D721Med (cell line): ENCODE measurements at places on chromosomes 12 and 14.

- DNase-seq = no peak
These were observed 572.6 kb downstream of the SLC16A7 start for GRCh38 chr12:60168441-60168840.

DNA sequence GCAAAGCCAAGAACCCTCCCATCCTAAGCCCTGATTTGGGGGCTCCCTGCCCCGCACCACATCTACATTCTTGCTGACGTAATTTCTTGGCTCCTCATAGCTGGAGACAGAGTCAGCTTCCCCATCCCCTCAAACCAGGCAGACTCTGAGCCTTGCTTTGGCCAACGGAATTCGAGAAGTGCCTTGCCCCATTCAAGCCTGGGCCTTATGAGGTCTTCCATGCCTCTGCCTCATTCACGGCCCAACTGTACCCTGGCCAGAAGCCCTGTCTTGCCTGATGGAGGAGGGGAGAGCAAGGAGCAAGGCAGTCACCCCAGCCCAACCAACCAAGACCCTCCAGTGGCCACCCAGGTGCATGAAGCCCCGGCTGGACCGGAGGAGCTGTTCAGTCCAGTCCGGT lies 164.1 kb downstream of the PIWIL1 start:
- DNase-seq = no peak

DNA sequence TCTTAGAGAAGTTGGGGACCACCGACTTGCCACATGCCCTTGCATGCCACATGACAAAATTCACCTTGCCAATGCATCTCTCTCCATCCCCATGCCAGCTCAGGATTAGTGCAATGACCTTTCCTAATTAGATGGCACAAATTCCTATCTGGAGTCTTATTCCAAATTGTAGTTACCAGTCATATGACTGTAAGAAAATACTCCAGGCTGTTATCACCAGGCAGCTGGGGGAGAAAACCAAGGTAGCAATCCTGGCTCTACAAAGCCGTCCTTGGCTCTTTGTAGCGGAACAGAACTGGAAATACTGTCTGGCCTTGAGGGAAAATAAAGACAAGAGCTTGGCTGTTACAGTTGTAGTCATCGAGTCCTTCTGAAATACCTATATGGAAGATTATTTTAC lies 208.5 kb upstream of the DIO2 start:
- DNase-seq = no peak

- no peak for DNase-seq
These were observed 4.3 kb downstream of the HHIPL1 start for GRCh38 chr14:99649219-99649618.

- no peak for DNase-seq
These were observed 636 bp downstream of the DUSP6 start for GRCh38 chr12:89351489-89352241.

GRCh38 chr12:118900993-118901392 lies 80.3 kb upstream of the SRRM4 start:
- DNase-seq = no peak

DNA sequence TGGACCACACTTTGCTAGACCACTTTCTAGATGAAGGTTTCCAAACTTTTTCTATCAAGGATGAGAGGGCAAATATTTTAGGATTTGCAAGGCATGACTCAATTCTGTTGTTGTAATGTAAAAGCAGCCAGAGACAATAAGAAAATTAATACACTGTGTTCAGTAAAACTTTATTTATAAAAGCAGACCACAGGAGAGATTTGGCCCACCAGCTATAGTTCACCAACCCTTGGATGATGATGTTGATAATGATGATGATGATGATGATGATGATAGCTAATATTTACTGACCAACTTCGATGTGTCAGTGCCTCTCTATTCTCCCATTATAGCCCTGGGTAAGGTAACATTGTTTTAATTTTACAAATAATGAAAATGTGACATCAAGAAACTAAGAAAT lies 156.5 kb downstream of the BTG1 start:
- DNase-seq = no peak

GRCh38 chr12:92259696-92260251 lies 114.1 kb upstream of the BTG1 start:
- no peak for DNase-seq

- no peak for DNase-seq
These were observed at the start of gene DIO3 for GRCh38 chr14:101561145-101561896. TSS of gene DIO3 (plus strand) at chr14:101561495.

DNA sequence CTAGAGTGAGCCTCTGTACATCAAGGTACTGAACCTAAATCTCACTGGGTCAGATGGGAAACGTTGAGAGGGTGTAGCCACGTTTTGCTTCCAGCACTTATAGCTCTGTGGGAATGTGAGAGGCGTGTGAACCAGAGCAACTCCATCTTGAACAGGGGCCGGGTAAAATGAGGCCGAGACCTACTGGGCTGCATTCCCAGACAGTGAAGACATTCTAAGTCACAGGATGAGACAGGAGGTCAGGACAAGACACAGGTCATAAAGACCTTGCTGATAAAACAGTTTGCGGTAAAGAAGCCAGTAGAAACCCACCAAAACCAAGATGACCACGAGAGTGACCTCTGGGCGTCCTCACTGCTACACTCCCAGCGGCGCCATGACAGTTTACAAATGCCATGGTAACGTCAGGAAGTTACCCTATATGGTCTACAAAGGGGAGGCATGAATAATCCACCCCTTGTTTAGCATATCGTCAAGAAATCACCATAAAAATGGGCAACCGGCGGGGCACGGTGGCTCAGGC lies 63.4 kb upstream of the NCOR2 start:
- no peak for DNase-seq

DNA sequence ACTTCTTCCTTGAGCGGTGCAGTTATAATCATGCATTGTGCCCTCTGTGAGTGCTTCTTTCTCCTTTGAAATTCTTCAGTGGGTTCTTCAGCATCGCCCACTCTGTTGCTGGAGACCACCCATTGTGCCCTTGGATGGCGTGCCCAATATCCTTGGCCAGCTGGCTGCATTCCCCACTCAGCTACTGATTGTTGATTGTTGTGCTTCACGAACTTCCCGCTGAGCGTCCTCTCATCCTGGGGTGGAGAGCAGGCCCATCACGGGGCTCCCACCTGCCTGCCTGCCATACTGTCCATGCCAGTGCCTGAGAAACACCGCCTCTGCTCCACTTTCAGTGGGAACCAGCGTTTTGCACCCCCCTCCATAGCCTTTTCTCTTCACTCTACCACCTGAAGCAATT lies 8.6 kb upstream of the SSTR1 start:
- DNase-seq = no peak

- no peak for DNase-seq
These were observed 9.7 kb downstream of the GLRX5 start for GRCh38 chr14:95544588-95544987.

- no peak for DNase-seq
These were observed 7.0 kb downstream of the PPP1R12A start for GRCh38 chr12:79927772-79928474.

GRCh38 chr14:47675466-47676314 lies at the start of gene MDGA2:
TSS of gene MDGA2 (minus strand) at chr14:47675605.
- no peak for DNase-seq

DNA sequence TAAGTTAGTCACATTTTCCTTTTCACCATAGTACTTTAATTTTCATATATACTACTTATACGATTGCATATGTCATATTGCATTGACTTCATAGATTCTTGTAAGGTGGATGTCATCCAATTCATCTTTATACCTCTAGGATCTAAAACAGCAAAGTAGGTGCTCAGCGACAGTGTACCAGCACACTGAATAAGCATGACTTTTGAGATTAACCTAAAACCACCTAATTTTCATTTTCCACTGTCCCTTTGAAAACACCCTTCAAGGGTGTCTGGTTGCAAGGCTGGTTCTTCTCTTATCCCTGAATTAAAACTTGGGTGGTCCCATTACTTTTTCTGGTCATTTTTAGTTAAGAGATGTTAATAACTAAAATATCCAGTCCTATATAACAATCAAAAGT lies 4.4 kb downstream of the GPR19 start:
- DNase-seq = no peak

GRCh38 chr14:57085043-57085442 lies 183.7 kb downstream of the EXOC5 start:
- no peak for DNase-seq

DNA sequence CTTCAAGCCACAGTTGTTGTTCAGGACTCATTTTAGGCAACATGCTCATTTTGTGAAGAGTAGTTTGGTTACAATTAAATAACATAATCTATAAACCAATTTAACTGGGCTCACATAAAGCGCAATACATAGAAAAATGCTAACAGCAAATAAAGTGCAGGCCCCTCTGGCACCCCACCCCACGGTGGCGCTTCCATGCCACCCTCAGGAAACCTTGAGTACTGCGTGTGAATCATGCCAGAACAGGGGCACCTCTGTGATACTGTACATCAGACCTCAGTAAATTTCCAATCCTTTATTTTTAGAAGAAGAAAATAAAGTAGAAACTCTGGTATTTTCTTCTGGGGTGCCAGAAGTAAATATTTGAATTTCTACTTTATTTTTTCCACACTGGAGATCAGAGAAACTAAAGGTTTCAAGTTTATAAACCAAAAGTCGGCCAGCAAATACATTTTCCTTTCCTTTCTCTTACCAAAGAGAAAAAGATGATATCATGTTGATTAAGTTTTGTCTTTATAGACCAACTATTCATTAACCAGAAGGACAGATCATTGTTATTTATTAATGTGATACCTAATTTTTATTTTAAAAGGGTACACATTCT lies 316.8 kb downstream of the PAWR start:
- DNase-seq = no peak

- no peak for DNase-seq
These were observed 15.7 kb upstream of the PALS1 start for GRCh38 chr14:67225523-67225922.

DNA sequence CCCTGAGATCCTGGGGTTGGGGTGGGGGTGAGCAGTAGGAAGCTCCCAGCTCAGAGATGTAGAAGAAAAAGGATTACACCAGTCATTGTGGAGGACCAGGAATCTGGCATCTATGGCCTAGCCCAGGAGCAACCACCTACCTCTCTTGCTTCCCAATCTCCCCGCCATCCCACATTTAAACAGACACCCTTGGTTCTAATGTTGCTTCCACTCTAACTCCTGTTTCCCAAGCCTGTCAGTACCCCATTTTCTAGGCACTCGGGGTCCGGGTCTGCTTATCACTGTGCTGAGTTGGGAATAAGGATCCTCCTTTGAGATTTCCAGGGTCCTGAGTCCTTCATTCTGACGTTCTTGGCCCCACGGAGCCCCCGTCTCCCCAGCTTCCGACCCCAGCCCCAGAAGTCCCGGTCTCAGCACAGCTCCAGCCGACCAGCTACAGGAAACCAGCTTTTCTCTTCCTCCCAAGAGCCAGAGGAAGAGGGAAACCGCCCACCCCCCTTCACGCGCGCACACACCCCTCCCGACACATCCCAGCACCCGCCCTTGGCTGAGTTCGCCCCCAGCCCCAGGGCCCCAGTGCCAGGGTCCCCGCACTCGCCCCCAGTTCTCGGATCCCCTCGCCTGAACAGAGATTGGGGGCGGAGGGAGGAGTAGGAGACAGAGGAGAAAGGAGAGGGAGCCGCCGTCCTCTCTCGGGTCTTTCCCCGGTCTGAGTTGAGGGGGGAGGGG lies 1.2 kb downstream of the ITGA5 start:
- DNase-seq = no peak

- no peak for DNase-seq
These were observed 79.9 kb downstream of the NINJ2 start for GRCh38 chr12:583251-583869.

GRCh38 chr14:92254786-92255185 lies 68.2 kb upstream of the SLC24A4 start:
- no peak for DNase-seq
